Suppressor macrophage treated with lipopolysaccharide for 1 hour (primary cell): ENCODE measurements at places on chromosomes 1 and 21.

GRCh38 chr1:227632325-227632724 is 69.0 kb downstream of the ZNF678 start:
- DNase-seq = no peak

GRCh38 chr1:235127732-235128455 is 743 bp downstream of the TOMM20 start:
- DNase-seq = no peak

DNA sequence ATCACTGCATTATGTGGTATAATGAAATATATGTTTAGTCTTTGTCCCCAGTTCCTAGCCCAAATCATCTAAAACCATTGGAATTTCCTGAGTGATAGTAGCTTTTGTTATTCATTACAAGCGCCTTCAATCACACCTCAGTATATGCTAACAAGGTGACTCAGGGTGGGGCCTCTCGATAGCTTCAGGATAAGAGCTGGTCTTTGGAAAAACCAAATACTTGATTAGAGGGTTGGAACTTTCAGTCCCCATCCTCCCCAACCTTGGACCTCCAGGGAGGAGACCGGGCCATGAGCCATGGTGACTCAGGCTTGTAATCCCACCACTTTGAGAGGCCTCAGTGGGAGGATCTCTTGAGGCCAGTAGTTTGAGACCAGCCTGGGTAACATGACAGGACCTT is 5.1 kb upstream of the BRDT start:
- DNase-seq = no peak

DNA sequence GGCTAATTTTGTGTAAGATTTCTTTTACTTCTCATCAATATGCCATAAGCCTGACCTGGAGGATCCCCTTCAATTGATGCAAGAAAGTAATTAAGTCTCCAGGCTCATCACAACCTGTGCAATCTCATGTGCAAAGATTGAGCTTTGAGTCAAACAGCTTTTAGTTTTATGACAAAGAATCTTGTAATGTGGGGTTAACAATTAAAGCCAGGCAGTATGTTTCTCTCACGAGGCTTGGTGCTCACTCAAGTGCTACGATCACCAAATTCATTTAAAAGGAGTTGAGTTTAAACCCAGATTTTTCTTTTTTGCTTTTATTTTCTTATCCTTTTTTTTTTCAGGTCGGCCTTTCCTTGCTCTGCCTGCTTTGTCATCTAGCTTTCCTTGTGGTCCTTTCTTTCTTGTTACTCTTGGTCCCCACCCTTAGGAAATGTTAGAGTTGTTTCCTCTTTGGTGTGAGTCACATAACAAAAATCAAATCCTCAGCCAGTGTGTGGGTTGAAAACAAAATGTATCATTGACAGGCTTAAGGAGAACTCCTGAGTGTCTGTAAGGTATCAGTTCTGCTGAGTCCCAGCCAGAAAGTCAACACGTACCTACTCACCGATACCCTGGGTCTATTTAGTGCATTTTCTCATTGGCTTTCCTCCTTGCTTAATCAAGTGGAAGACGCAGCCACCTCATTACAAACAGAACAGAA is 1037.2 kb downstream of the ADGRL2 start:
- DNase-seq = no peak

- DNase-seq = no peak
These were observed 27.1 kb downstream of the MTF2 start for GRCh38 chr1:93106226-93106625.

DNA sequence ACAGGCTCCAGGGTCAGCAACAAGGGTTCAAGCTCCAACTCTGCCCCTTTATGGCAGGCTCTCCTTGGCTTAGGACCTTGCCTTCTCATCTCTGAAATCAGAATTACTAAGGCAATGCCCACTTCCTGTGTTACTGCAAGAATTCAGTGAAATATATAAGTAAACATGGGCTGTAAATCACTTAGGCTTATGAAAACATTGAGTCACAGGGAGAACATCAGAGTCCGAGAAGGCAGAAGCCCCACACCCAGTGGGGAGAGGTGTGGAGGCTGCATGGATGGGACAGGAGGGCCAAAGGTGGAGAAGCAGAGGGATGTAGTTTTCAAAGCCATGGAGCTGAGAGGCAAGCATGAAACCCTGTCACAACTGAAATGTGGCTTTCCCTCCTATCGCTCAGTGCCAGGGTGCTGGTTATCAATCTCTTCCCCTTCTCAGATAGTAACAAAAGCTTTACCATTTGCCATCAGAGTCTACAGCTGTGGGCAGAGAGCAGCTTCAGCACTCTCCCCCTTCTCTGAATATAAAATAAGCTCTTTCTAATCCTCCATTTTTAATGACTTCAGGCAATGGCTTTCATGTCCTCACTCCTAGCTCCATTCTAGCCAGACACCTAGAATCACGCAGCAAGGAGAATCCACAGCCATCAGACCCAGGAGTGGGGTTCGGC is 3.4 kb downstream of the RGS8 start:
- DNase-seq = no peak
